Muscle of back (tissue), 13 donors: ENCODE measurements at places on chromosomes 7 and 10.
A peak's percentile ranks its signal among the peaks of the same experiment; 100 is the strongest.

DNA sequence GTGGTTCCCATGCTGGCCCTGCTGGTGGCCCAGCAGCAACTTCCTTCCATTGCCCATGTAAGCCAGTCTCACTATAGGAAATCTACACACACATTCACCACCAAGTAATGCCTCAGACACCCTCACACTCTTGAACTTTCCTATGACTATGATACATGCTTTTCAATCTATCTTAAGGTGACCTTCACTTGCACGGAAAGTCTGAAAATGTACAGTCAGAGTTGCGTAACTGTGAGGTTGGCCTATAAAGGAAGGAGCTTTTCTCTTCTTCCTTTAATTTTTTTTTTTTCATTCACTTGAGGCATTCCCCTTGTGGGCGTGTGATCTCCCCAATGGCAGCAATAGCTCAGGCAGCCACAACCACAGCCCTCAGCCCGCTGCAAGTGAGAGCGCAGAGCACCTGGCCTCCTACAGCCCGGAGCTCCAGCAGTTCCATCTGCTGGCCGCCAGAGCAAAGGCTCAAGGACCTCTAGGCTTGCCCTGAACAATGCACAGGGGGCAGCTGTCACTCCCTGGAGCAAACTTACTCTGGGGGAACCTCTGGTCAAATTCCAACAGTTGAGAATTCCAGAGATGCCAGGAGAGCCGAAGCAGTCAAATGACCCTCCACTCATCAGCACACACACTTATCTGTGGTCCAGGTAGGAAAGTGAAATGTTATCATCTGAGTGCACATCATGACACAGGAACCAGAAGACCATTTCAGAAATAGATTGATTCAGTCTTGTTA is 123.1 kb upstream of the ADO start:
- DNase-seq = no peak

DNA sequence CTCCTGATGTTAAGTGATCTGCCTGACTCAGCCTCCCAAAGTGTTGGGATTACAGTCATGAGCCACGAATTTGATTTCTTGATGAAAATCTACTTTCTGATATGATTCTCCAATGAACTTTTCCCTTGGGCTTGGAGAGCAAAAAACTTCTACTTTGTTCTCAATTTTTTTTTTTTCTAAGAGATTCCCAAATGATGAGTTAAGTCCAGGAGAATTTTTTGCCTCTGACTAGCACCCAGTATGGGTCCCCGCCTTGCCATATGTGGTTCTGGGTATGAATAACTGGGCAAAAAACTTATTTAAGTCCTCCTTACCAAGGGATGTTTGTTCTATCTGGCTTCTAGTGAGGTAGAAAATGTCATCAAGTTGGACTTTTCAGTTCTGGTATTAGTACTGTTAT is 147.9 kb upstream of the LYZL1 start:
- no peak for DNase-seq

DNA sequence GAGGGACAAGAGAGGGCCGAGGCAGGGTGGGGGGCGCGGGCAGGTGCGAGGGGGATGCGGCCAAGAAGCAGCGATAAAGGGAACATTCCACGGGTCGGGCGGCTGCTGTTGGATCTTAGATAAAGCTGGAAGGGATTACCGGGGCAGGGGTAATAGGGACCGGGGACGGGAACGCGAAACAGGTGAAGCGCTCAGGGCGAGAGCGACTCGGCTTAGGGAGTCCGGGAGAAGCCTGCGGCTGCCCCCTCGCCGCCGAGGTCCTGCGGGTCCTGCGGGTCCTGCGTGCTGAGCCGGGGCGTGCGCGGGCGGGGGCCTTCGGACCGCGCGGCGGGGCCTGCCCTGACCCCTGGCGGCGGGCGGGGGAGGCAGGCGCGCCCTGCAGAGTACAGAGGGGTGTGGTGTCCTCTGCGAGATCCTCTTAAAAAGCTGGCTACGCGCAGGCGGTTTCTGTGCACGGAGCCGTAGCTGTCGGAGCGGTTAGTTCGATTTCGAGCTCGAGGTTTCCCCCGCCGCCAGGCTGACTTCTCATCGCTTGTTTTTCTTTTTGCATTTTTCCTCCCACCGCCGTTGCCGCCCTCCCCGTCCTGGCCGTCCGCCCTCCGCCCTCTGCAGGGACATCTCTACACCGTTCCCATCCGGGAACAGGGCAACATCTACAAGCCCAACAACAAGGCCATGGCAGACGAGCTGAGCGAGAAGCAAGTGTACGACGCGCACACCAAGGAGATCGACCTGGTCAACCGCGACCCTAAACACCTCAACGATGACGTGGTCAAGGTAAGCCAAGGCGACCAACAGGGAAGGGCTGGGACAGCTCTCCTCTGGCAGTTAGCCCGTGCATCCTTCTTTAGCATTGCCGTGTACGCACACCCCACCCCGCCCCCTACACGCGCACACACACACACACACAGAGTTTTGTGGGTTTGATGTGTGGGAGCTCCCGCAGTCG is 1.4 kb downstream of the CAV1 start:
- peak; percentile 73 for DNase-seq

- no peak for DNase-seq
Observed at GRCh38 chr7:135976312-135977006, 700 bp downstream of the MTPN start.

DNA sequence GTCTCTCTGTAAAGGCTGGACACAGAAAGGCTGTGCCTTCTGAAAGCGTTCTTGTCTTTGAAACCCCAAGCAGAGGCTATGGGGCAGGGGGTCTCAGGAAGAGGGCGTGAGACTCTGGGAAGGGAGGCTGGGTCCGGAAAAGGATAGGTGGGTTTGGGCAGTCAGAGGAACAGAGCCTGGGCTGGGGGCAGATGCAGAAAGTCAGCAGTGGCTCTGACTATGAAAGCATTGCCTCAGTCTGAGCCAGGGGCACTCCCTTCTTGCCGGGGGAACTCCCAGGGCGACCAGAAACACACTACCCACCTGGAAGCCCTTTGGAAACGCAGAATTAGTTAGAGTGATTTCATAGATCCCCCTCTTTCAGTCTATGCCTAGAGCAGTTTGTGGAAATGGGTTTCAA is 72.0 kb downstream of the VWA2 start:
- DNase-seq = no peak

DNA sequence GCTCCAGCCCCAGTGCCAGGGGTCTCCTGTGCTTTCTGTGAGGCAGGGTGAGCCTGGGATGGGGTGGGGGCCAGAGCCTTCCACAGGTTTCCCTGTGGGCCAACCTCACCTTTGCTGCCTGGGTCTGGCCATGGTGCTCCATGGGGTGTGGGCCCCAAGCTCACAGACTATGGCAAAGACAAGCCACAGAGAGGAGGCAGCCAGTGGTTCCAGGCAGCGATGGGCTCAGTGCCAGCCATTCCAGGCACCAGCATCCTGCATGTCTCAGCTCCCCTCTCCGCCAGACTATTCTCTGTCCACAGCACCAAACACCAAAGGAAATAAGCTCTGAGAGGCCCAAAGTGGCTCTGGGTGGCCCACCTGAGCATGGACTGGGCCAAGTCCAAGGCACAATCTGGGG is 133.5 kb downstream of the PTPN20 start:
- no peak for DNase-seq

DNA sequence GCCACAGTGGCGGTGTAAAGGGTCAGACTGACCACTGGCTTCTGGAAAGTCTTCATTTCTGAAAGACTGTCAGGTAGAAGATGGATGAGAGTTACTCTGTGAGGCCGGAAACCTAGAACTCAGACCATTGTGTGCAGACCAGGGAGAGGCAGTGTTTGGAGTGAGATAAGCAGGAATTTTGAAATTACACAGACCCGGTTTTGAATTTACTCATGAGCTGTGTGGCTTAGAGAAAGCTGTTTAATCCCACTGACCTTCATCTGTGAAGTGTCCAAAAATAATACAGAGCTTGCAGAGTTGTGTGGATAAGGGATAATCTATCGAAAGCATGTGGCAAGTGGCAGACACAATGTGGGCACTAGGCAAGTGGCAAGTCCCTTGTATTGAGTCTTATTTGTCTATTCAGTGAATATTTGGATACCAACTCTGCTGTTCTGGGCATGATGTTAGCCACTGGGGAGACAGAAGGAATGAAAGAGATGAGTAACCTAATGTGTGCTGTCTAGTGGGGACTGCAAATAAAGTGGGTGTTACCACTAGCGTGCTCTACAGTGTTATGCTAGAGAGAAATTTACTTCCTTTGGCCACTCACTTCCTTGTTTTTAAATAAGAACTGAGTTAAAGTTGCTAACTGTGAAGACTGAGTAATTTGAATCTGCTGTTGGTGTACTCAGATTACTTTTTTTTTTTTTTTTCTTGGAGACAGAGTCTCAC is 69.4 kb downstream of the KIAA1217 start:
- DNase-seq = no peak

- no peak for DNase-seq
Observed at GRCh38 chr7:154858836-154859537, 143.9 kb downstream of the PAXIP1 start.

DNA sequence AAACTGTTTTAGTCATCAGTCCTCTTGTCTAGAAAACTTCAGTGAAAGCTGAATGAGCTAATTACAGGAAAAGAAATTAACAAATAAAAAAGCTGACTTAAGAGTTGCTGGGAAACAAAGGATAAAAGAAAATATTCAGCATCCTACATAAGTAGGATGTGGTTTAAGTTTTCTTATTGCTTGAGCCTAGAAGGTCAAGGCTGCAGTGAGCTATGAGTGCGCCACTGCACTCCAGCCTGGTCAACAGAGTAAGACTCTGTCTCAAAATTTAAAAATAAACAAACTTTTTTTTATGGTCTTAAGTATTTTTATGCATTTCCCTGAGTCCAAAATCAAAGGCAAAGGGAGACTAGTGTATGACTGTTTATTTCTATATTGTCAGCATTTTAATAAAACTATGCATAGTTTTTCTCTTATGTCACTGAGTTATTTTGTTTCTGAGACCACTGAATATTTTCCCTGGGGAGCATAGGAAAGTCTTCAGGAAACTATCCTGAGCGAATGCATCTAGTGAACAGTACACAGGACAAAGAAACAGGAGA is 40.0 kb upstream of the LRRN3 start:
- no peak for DNase-seq

GRCh38 chr7:19939746-19940145 is 166.3 kb upstream of the TMEM196 start:
- DNase-seq = peak; percentile 71

DNA sequence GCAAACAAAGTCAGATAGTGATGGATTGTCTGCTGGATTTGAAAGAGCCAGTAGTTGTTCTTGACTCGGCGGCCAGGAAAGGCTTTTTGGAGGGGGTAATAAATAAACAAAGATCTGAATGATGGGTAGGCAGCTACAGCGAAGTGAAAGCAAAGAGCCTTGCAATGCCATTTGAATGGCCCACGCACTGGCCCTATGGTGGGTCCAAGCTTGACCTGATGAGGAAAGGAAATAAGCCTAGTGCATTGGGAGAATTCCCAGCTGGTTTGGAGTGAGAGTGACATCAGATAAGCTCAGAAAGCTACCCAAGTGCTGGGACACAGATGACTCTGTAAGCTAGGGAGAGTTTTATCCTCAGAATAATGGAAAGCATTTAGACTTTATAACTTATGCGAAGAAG is 365.2 kb downstream of the PLXDC2 start:
- DNase-seq = no peak

DNA sequence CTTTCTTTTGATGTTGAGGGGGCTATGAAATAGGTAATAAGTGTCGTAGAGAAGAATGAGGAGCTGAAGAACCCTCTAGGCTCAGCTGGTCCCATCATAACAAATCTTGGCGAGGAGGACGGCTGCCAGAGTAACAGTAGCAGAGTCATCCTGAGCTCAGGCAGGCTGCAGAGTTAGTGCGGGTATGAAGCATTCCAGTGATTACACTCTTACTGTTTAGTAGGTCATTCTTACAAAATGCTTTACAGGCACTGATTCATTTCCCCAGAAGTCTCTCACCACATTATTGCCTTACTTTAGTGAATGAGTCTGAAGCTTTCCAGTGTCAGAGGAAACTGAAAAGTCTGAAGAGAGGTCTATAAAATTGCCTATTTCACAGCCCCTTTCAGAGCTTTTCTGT is 43.9 kb upstream of the GPR158 start:
- DNase-seq = no peak

DNA sequence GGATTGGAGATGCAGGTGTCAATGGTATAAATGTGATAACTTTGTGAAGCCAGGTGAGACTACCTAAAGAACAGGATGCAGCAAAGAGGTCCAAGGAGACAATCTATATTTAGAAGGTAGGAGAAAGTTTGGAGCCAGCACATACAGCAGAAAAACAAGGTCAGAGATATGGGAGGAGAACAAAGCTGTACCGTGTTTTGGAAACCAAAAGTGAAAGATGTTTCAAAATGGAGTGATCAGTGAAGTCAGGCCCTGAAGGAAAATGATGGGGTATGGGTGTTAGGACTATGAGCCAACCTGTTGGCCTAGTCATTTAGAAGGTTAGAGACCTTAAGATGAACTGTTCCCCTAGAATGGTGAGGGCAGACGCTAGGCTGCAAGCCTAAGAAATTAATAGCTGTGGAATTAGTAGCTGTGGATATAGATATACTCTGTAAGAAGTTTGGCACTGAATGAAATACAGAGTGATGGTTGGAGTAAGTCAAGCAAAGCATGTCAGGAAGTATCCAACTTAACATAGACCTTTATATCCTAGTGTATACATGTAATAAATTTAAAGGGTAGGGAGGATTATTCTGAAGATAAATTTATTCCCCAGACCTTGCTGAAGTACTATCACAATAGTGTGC is 149.8 kb upstream of the WNT16 start:
- no peak for DNase-seq

- DNase-seq = no peak
Observed at GRCh38 chr7:39587393-39587792, 21.2 kb downstream of the YAE1 start.

DNA sequence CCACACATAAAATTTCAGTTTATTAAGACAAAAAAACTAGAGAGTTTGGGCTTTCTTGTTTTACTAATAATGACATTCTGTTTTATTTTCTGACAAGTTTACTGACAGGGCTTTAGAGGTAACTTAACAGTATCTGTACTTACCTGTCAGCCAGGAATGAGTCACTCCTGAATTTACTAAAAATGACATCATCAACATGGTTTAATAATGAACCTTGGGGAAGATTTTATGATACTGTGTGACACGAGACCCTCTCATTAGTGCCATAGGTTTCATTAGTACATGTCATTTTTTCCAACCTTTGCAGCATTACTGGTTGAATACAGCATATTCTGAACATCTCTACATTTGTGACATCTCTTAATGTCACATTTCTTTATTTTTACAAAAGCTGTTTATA is 131.1 kb downstream of the KCND2 start:
- DNase-seq = no peak

- no peak for DNase-seq
Observed at GRCh38 chr10:11403116-11403515, 208.3 kb downstream of the USP6NL start.

- DNase-seq = no peak
Observed at GRCh38 chr7:123650595-123650994, 5.1 kb upstream of the LMOD2 start.
